ENCODE measurements at places on chromosomes 1 and 21. TPM values are rescaled to one million over a fixed set of nuclear protein-coding genes. Genes with fewer than 3 reads are reported as not detected.
A peak's percentile ranks its signal among the peaks of the same experiment; 100 is the strongest.

- DNase-seq = no peak
Observed at GRCh38 chr1:42735477-42736105, 4.4 kb downstream of the CLDN19 start.

DNA sequence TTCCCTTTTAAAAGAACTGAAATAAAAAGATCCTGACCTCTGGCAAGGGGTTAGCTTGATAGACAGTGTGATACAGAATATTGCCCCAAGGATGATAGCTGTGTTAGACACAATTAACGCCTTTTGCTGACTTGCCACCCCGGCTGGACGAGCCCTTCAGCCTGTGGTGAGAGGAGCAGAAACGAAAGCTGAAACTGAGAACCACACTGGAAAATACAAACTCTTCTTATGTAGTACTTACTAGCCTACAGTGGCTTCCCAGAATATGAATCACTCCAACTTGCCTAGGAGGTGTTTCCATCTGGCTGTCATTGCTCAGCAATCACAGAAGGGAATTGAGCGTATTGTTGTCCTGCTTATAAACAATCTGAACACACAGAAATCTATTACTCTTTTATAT is 22.9 kb downstream of the SAMSN1 start:
- DNase-seq = peak; percentile 76

DNA sequence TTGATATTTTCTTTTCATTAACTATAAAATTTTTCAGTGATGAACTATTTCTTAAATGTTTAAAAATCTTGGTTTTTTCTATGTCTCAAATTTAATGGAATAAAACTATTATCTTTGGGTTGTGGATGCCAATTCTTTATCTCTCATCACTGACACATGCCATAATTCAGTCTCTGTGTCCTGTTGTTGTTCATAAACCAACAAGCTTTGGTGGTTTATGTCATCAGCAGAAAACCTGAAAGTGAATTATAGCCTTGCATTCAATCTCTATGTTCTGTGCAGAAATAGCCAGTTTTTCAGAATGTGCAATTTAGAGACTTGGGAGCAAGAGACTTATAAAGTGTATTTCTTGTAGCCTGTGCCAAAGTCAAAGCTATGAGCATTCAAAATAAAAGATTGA is 462.6 kb upstream of the ADGRL4 start:
- DNase-seq = no peak

DNA sequence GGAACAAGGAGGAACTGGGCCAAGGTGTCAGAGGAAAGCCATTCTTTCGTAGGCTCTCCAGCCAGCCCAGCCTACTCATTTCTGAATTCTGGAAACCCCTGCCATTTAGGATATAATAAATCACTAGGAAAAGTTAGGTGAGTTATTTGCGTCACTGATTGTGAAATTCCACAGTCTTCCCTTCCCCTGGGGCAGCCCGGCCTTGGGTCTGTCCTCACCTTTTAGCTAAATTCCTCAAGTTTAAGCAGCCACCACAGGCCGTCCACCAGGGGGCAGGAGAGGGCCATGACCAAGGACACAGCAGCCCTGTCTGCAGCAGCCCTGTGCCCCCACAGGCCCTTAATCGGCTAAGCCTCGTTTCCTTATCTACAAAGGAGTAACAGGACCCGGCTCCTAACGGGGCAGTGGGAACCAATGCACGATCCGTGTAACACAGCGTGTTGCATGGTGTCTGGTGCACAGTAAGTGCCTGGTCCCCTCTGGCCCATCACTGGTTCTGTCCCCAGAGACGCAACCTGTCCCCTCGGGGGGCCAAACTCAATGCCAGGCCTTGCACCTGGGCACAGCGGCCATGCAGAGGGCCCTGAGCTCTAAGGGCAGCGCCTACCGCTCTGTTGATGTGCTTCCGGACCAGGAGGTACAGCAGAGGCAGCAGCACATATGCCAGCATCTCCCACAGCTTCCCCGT is 18.1 kb downstream of the GPR157 start:
- peak; percentile 96 for DNase-seq

DNA sequence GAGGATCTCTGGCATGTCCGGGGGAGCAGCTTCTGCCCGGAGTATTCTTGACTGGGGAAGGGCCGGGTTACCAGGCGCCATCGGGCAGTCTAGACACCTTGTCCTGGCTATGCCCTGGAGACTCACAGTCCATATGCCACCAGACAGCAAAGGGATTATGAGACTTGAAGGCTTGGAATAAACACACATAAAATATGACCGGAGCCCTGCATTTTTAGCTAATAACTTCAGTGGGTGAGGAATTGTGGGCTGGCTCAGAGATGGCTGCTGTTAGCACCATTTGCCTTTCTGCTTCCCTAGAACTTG is 15.5 kb downstream of the NTPCR start:
- DNase-seq = no peak

The GPR52 gene
- total RNA-seq = 6.2 TPM

DNA sequence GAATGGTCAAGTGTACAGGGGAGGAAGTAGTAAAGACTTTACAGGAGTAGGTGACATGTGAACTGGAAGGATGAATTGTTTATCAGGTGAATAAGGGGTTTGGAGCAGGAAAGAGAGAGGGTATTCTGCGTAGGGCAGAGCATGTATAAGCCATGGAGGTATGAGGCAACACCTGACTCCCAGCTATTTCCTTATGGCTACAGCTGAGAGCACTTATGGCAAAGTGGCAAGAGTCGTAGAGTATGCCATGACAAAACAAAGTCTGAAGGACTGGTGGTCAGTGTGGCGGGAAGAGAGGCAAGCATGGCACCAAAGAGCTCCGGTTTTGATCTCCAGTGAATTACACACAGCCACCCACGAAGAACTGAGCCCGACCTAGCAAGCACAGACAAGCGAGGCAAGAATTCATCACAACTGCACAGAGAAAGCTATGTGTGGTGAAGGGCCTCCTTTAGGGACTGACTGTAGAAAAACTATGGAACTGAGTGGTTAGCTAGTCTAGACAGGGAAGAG is 9.0 kb upstream of the ELOVL1 start:
- DNase-seq = no peak

DNA sequence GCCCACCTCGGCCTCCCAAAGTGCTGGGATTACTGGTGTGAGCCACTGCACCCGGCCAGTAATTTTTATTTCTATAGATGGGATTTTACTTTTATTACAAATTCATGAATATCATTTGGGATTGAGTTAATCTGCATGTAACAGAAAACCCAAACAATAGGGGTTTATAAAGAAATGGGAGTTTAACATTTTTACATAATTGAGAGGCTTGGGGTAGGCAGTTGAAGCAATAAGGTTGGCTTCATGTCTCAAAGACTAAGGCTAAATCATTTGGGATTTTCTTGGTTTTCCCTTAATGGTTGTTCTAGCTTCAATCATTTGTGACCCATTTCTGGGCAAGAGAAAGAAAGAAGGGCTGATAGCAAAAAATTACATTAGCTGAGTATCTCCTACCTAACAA is 118.7 kb upstream of the FOXD3 start:
- DNase-seq = no peak

The NCF2 gene
- 197 TPM for total RNA-seq

The WNT3A gene
- not detected for total RNA-seq

The AADACL3 gene
- not detected for total RNA-seq

GRCh38 chr1:41855713-41856112 is 63.0 kb downstream of the HIVEP3 start:
- DNase-seq = no peak

GRCh38 chr1:224730540-224730939 is 114.4 kb downstream of the CNIH3 start:
- no peak for DNase-seq

The BRINP2 gene
- 0.51 TPM for total RNA-seq

DNA sequence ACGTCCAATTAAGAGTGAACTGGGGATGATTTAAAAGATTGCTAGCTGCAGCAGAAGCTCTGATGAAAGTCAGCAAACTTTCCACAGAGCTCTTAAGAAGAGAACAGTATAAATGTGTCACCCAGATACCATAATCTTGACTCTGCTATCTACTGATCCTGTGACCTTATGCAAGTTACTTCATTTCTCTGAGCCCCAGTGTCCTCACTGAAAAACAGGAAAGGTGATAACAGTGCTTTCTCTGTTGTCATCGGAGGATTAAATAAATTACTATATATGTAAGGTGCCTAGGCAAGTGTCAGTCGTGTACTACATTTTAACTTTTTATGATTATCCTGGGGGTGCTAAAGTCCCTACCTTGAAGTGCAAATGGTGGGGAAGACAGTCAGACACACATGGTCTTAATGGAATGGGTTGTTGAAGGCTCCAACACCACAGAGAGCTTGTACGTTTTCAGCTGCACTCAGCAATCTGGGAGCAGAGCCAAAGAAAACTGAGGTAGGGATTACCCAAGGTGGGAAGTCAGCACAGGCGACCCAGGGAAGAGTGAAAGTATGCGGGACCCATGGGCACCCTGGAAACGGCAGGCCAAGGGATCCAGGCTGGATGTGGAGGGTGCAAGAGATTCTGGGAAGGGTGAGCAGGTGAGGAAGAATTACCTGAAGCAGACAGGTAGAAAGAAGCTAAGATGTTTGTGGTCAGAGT is 82.8 kb downstream of the DTL start:
- DNase-seq = no peak

DNA sequence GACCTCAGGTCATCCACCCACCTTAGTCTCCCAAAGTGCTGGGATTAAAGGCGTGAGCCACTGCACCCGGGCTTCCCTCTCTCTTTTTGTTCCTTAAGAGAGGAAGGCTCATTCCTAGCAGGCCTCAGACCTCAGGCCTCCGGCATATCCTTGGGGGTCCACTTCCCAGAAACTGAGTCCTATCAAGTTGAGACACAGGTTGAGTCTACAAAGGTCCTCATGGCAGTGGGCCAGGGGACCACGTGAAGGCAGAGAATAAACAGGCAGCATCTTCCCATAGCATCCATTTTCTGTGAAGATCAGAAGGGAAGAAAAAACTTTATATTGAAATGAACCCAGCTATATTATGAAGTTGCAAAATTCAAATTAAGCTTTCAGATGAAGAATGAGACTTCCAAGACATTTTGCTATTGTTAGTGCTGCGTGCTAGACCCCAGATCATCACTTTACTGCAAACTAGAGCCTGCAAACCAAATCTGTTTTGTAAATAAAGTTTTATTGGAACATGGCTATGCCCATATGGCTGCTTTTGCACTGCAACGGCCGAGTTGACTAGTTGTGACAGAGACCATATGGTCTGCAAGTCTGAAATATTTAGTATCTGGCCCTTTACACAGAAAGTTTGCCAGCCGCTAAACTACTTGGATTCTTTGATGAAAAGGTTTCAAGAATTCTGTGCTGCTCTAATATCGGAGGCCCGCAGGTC is 3.5 kb upstream of the CELA2A start:
- DNase-seq = no peak

GRCh38 chr1:996851-997712 is 2.8 kb downstream of the HES4 start:
- DNase-seq = no peak

Data from spleen (tissue), 13 donors.